ENCODE measurements at places on chromosomes 12 and 14.

- no peak for DNase-seq
These were observed 210.7 kb downstream of the PPM1H start for GRCh38 chr12:62724285-62724684.

- no peak for DNase-seq
These were observed 9.1 kb upstream of the TBX5 start for GRCh38 chr12:114414866-114415524.

DNA sequence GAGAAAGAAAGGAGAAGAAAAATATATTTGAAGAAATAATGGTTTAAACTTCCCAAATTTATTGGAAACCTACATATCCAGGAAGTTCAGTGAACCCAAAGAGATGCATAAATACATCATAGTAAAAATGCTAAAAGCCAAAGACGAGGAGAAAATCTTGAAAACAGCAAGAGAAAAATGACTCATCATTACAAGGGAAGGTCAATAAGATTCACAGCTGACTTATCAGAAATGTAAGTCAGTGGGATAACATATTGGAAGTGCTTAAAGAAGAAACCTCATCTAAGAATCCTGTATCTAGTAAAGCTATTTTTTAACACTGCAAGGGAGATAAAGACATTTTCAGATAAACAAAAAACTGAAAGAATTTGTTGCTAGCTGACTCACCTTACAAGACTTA is 19.9 kb downstream of the RIC8B start:
- no peak for DNase-seq

- no peak for DNase-seq
These were observed 183.2 kb downstream of the TMEM117 start for GRCh38 chr12:44019118-44019517.

DNA sequence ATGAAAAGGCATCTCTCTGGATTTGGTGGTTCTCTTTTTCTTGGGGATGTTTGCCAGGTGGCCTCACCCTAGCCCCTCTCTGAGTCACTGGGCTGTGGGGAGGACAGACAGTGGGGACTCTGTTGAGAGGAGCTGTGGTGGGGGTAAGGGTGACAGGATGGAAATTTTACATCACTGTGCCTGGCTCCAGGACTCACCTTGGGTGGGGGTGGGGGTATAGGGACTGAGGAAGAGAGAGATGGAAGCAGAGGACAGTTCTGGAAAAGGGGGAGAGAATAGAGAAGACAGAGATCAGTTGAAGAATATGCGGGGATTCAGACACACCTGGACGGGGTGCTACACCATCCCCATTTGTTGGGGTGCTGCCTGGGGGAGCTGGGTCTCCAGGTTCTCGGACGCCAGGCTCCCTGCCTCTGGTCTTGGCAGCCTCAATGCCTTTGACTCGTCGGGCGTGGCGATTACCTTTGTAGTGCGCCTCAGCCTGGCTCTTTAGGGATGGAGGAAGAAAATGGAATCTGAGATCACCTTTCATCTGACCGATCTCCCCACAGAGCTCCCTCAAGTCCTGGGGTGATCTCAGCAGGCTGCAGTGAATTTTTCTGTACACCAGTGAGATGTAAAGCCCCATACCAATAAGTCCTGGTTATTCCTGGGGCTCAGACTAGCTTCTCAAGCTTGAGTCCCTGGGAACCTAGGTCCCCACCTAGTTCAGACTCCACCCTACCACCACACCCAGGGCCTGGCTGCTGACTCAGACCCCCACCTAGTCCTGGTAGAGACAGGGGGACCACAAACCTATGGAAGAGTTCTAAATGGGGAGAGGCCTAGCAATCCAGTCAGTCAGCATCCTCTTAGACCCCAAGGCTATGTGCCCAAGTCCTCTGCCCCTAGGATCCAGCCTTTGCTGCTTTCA is 9.6 kb upstream of the GPR84 start:
- DNase-seq = no peak

GRCh38 chr12:45089411-45090075 is 38.6 kb upstream of the DBX2 start:
- no peak for DNase-seq

GRCh38 chr12:92056290-92056689 is 89.4 kb downstream of the BTG1 start:
- DNase-seq = no peak

DNA sequence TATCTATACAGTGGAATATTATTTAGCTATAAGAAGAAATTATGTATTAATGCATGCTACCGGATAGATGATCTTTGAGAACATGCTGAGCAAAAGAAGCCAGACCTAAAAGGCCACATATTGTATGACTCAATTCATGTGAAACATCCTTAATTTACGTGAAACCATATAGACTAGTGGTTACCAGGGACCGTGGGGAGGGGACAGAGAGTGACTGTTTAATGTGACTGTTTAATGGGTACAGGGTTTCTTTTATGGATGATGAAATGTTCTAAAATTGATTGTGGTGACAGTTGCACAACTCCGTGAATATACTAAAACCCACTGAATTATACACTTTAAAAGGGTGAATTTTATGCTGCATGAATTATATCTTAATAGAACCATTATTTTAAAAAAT is 8.5 kb upstream of the BCL7A start:
- no peak for DNase-seq

All from anterior cingulate cortex (tissue), 58 donors.